ENCODE measurements at places on chromosomes 2 and 18.

GRCh38 chr2:4219571-4219970 is 516.2 kb downstream of the DCDC2C start:
- DNase-seq, result no peak

GRCh38 chr2:158806941-158807340 is 11.8 kb downstream of the DAPL1 start:
- no peak for DNase-seq

DNA sequence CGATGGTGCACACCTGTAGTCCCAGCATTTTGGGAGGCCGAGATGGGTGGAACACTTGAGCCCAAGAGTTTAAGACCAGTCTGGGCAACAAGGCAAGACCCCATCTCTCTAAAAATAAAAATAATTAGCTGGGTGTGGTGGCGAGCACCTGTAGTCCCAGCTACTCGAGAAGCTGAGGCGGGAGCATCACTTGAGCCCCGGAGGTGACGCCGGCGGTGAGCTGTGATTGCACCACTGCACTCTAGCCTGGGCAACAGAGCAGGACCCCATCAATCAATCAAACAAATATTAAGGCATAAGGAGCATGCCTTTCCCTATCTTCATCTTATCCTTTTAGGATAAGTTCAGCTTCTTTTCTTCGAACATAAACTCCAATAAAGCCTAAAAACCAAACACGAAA is 1.1 kb downstream of the WDSUB1 start:
- no peak for DNase-seq

DNA sequence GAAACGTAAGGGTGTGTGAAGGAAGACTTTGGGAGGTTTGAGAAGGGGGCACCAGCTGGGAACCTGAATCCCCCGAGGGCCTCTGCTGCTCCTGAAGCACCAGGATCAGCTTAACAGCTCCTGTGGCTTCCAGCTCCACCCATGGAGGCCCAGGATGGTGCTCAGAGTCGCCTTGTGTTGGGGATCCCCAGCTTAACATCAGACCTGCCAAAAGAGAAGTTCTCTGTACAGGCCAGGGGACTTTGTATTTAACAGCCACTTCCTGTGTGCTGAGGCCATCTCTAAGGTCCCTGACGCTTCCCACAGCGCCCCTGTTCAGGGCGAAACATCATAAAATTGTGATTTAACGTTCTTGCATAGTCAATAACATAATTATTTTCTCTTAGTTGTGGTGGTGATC is 77.5 kb downstream of the NCK2 start:
- no peak for DNase-seq

DNA sequence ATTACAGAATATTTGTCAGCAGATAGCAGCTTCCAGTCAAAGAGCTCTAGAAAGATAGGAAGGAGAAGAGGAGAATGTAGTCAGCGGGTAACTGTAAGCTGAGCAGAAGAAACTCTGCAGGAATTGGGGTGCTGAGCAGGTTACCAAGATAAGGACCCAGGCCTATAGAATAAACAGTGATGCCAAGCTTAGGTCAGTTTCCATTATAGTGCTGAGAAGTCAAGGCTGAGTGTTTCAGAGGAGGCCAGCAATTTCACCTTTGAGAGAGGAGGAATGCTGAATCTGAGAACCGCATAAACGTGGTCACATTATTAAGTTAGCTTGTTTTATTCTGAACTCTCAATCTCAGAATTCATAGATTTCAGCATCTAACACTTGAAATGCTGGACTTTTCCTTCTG is 13.9 kb downstream of the NAB1 start:
- DNase-seq, result no peak

GRCh38 chr18:26656944-26657536 is 108.7 kb upstream of the KCTD1 start:
- no peak for DNase-seq

GRCh38 chr2:217802266-217802665 is 200.5 kb downstream of the TNS1 start:
- DNase-seq, result no peak

DNA sequence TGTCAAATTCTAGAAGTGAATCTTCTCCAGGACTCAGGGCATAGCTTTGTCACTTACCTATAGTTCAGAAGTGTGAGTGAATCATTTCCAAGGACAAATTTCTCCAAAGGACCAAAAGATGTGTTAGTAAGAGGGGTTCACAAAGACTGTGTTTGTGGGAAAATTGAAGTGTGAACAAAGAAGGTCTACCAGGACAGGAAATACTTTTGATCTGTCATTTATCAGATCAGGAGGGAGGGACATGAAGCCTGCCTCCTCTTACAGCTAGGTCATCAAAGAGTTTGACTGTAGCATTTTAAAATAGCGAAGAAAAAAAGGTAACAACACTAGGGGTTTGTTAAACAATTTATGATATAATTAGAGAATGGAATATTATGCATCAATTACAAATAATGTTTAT is 2.0 kb upstream of the CD28 start:
- DNase-seq, result peak; percentile 32

DNA sequence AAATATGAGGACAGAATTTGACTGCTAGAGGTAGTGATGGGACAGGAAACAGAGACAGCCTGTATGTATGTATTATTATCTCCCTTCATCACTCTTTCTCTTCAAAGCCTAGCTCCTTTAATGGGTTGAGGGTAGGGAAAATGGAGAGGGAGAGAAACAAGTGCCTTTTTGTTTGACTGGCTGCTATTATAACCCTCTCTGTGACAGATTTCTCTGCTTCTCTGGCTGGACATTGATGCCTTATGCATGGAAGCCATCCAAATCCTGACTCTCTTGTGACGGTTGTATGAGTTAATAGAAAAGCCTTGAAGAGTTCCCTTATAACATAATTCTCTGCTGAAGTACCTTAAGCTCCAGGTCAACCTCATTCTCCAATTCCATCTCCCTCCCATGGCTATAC is 118.5 kb upstream of the COL5A2 start:
- DNase-seq, result no peak

- no peak for DNase-seq
Observed at GRCh38 chr2:203584784-203585183, 49.7 kb upstream of the RAPH1 start.

DNA sequence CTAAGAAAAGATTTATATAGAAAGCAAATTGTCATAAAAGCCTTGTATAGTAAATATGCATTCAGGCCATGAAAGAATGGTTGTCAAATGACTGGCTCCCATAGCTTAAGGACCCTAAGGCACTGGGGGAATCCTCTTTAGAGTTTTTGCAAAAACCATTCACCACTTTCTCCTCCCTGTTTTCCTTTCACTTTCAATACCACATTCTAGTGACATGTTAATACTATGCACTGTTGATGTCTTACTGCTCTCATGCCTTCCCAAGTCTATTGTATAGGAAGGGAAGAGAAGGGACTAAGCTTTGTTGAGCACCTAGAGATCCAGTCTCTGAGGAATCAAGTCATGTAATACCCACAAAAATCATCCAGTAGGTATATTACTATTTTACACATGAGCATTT is 383.0 kb upstream of the LRRTM1 start:
- DNase-seq, result no peak

- no peak for DNase-seq
Observed at GRCh38 chr2:1360557-1361250, 52.6 kb upstream of the TPO start.
